ENCODE measurements at places on chromosomes 4 and X. TPM values are rescaled to one million over a fixed set of nuclear protein-coding genes. Genes with fewer than 3 reads are reported as not detected.

The DNAAF6 gene
- total RNA-seq, result 0.20 TPM

GRCh38 chr4:173501592-173502150 is 28.4 kb downstream of the HAND2 start:
- H3K4me1 ChIP-seq, result no peaks in the 10 kb centered on the region
- H3K36me3 ChIP-seq, result no peaks in the 10 kb centered on the region
- no peaks in the 10 kb centered on the region for H3K27me3 ChIP-seq
- no peak overlapping the region for H3K4me3 ChIP-seq
- no peak for DNase-seq
- H3K27ac ChIP-seq, result no peak overlapping the region

DNA sequence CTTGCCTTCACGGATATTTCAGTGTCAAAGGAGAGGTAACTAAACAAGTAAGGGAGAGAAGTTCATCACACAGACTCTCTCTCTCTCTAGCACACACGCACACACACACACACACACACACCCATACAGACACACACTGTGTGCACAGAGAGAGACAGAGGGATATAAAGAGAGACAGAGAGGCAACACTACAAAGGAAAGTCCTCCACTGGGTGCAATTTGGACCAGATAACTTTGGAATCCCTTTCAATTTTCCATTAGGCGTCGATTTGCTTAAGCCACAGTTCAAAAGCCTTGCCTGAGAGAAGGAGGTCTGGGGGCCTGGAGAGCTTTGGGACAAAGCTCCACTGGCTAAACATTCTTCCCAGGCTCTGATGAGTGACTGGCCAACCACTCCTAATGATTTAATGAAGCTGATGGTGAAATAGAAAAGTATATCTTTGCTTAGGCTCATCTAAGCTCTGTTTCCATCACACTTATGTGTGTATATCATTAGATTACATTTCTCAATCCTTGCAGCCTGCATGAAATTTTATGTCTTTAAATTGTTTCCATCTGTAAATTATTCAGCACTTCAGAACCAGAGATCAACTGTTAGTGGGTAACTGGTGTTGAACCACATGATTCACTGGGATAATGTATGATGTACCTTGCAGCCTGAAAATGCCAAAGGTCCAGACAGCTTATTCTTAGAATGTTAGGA is 180.8 kb downstream of the MAGEB17 start:
- no peaks in the 10 kb centered on the region for H3K4me1 ChIP-seq
- H3K36me3 ChIP-seq, result no peaks in the 10 kb centered on the region

- H3K27me3 ChIP-seq, result no peaks in the 10 kb centered on the region
- no peaks in the 10 kb centered on the region for H3K36me3 ChIP-seq
- no peak for DNase-seq
- no peaks in the 10 kb centered on the region for H3K4me1 ChIP-seq
These were observed 20.8 kb downstream of the ZNF185 start for GRCh38 chrX:152918707-152919106.

GRCh38 chr4:138344054-138344453 is 101.9 kb upstream of the SLC7A11 start:
- no peaks in the 10 kb centered on the region for H3K27me3 ChIP-seq
- DNase-seq, result no peak
- H3K27ac ChIP-seq, result no peak overlapping the region
- no peak overlapping the region for H3K4me3 ChIP-seq
